GM10248 (cell line): ENCODE measurements at places on chromosomes 7 and 10.
A peak's percentile ranks its signal among the peaks of the same experiment; 100 is the strongest.

- DNase-seq = no peak
These were observed 384.8 kb downstream of the DNAJB6 start for GRCh38 chr7:157721468-157722136.

DNA sequence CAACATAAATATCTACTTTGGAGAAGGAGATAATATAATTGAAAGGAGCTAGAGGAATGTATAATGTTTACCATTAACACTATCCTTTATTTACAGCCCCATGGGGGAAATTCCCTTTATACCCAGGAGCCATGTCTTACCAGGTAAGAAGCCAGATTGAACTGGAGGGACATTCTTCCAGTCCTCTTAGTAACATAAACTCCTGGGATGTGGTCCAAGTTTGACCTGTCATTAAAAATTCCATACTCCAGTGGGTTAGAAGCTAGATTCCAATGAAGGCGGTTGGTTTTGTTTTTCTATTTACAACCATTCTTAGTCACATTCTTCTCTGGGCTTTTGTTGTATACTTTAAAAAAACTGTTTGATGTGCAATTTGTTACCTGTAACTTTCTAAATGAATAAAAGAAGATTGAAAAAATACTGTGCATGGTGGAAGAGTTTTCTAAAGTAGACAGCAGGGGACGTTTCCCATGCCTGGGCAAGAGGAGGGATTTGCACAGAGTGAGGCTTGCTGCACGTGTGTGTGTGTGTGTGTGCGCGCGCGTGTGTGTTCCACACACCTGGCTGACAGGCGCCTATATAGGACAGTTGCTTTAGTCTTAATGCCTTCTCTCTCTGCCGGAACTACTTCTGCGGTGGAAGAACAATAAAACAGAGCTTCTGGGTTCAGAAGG, 2.0 kb downstream of the PLCE1 start:
- no peak for DNase-seq

DNA sequence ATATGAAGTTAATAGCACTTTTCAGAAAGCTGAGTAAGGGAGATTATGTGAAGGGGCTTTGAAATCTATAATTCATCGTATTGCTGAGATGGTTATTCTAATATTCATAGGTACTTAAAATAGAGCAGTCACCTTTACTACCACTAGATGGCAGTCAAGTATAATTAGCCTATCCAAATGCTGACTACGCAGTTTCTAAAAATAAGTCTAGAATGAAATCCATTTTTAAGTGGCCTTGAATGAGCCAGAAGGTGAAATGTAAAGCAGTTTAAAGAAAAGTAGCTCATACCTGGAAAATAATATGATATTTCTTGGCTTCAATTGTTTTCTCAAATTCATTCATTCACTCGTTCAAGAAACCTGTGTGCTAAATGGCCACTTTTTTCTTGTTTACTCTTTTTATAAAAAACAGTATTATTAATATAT, 1277.1 kb downstream of the GATA3 start:
- peak; percentile 54 for DNase-seq

DNA sequence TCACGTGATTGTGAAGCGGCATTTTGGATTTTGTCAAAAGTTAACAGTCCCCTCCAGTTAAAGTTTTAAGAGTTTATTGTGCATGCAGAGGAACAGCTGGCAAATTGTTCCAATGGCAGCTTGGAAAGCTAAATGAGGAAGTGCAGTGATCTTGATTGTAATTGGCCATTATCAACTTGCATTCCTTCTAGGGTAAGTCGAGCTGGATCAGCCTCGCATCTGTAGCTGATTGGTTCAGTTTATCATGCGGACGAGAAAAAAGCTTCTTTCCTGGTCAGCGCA, 566 bp downstream of the ZNF789 start:
- peak; percentile 69 for DNase-seq

DNA sequence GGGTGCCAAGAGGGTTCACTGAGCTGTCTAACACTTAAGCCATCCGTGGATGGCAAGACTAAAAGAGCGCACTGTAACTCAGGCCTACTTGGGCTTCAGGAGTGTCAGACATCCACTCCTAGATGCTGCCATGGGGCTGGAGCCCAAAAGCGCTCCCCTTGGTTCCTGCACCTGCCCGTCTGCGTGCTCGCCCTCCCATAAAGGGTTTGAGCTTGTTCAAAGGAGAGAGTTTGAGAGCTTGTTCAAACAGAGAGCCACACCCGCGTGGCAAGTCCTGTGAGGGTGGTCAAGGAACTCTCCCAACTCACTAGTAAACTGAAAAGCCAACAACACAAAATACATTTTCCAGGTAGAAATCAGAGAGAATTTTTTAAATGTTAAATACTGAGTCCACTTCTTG, 256.7 kb downstream of the SEMA3A start:
- DNase-seq = no peak
